ENCODE measurements at places on chromosomes 1 and 21. TPM values are rescaled to one million over a fixed set of nuclear protein-coding genes. Genes with fewer than 3 reads are reported as not detected.

SLC35F3 gene
- not detected for total RNA-seq

C1QA gene
- total RNA-seq = 234 TPM

PITHD1 gene
- total RNA-seq = 57.0 TPM

IQGAP3 gene
- 3.5 TPM for total RNA-seq

ANKRD45 gene
- total RNA-seq = not detected

TARBP1 gene
- 13.5 TPM for total RNA-seq

CR1 gene
- 17.4 TPM for total RNA-seq

DUSP10 gene
- 10.4 TPM for total RNA-seq

TTLL7 gene
- 66.1 TPM for total RNA-seq

BRDT gene
- total RNA-seq = not detected

FMOD gene
- total RNA-seq = 438 TPM

ATP1A2 gene
- total RNA-seq = 86.0 TPM

TMPRSS3 gene
- total RNA-seq = not detected

TESK2 gene
- 3.5 TPM for total RNA-seq

CD1D gene
- 1.9 TPM for total RNA-seq

KCNA2 gene
- 3.1 TPM for total RNA-seq

PSEN2 gene
- 52.1 TPM for total RNA-seq

CRYAA gene
- not detected for total RNA-seq

ASCL5 gene
- total RNA-seq = not detected

GSTM1 gene
- total RNA-seq = not detected

KRTAP11-1 gene
- total RNA-seq = not detected

OLFML3 gene
- total RNA-seq = 56.0 TPM

KCNJ6 gene
- not detected for total RNA-seq

LRRC7 gene
- 0.35 TPM for total RNA-seq

DNMT3L gene
- total RNA-seq = not detected

SHISA4 gene
- 38.9 TPM for total RNA-seq

LRRC3 gene
- total RNA-seq = 8.3 TPM

ECE1 gene
- total RNA-seq = 124 TPM

CHRM3 gene
- total RNA-seq = 4.2 TPM

FLG2 gene
- total RNA-seq = 2.6 TPM

FAAH gene
- total RNA-seq = 21.9 TPM

TMCO4 gene
- 33.4 TPM for total RNA-seq

PTPN14 gene
- total RNA-seq = 63.8 TPM

CYB5RL gene
- 9.0 TPM for total RNA-seq

SH2D1B gene
- total RNA-seq = 0.68 TPM

PKLR gene
- not detected for total RNA-seq

SLC2A1 gene
- 119 TPM for total RNA-seq

GRHL3 gene
- 0.54 TPM for total RNA-seq

IVL gene
- not detected for total RNA-seq

MYOM3 gene
- 1.5 TPM for total RNA-seq

CLDN17 gene
- not detected for total RNA-seq

TEX38 gene
- not detected for total RNA-seq

TBX15 gene
- 6.8 TPM for total RNA-seq

LCA5L gene
- 3.2 TPM for total RNA-seq

ADAMTS5 gene
- 5.8 TPM for total RNA-seq

NUF2 gene
- 1.6 TPM for total RNA-seq

Measured in thoracic aorta (tissue), 2 donors.